ENCODE measurements at places on chromosomes 3 and 15.

DNA sequence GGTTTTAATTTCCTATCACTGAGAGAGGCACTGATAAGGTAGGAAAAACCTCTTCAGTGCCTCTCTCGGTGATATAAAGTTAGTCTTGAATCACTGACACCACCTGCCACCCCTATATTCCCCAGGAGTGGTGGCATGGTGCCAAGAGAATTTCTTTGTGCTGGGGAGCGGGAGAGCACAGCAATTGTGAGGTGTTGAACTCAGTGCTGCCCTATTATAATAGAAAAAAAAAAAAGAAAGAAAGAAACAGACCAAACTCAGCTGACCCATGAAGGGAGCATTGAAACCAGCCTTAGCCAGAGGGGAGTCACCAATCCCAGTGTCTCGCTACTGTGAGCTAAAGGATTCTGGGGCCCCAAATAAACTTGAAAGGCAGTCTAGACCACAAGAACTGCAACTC is 201.4 kb upstream of the STT3B start:
- DNase-seq = no peak

DNA sequence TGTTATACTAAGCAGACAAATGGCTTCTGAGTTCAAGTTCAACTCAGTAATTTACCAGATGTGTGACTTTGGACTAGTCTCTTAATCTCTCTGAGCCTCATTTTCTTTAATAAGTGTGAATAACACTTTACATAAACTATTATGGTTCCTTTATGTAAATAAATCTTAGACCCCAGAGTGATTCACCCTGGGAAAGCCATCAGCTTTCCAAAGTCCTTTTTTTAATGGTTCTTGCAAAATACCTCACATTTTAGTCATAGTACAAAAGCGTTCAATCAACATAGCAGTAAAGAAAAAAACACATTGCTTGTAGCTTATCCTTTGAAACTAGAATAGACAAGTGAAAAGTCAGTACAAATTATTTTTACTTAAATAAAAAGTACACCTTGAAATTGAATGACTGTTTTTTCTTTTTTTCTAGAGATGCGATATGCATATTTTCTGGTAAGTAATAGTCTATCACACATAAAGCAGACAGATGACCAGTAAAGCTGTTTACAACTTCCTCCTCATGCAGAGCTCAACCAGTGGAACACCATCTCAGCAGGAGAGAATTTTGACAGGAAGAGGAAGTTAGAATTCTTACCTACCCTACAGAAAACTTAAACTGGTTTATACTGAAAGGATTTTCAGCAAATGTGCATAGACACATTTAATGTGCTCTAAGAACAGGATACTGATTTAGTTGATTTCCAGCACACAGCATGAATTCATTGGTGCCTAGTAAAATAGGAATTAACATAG is 123.0 kb upstream of the AGBL1 start:
- no peak for DNase-seq

DNA sequence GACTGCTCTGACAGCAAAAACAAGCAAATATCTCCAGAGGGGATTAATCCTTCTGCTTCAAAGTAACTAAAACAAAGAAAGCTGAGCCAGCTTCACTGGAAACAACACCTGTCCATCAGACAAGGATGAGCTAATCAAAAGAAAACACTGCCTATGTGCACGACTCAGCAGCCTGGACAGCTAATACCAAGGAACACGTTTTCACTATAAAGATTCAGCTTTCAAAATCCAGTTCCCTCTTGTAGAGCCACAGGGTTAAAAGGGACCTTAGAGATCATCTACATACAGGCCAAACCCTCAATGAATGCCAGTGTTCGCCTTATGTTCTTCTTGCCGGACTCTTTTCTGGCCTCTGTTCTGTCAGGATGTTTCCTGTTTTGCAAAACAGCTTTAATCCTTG is 6.9 kb downstream of the TUSC7 start:
- DNase-seq = no peak

DNA sequence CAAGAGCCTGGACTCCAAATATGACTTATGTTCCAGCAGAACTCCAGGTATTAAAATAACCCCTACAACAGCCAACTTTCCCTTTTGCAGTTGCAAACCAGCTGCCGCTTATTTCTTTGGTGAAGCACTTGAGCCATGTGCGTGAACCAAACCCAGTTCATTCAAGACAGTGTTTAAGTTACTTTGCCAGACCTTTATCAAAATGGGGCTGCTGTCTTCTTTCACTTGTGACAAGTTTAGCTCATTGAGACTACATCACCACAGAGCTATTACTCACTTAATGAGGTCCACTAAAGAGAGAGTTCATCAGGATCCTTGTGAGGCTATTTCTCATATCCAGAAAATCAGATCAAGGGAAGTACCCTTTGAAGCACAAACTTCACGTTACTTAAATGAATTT is 2.4 kb upstream of the XRN1 start:
- no peak for DNase-seq
